ENCODE measurements at places on chromosomes 5 and 9.

DNA sequence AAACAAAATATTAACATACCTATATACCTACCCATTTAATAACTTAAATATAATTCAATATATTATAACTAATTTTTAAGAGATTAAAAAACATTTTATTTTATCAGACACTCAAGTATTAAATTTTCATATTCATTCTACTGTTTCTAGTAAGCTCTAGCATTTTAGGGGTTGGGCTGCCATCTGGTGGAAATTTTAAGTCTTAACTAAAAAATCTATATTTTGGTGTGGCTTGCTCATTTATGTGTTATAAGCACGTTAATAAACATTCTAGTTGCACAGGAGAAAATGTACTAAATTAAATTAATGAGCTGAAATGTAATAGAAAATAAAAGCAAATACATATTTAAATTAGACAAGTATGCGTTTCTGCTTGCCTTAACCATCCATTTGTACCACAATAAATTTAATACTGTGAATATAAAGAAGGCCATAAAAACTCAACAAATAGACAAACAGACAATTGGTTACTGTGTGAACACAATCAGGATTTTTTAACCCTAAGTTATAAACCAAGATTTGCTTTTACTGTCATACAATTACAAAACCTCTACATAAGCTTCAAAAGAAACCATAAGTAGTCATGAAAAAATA lies 1728.3 kb upstream of the CDH9 start:
- DNase-seq, result no peak

GRCh38 chr5:137666461-137666850 lies 69.4 kb downstream of the KLHL3 start:
- DNase-seq, result no peak

- DNase-seq, result no peak
These were observed at the start of gene NEURL1B for GRCh38 chr5:172640822-172641358. TSS of gene NEURL1B (plus strand) at chr5:172641263. CDS start at chr5:172641407, 144 bp downstream.

- DNase-seq, result no peak
These were observed 28.3 kb downstream of the EBF1 start for GRCh38 chr5:159071382-159071781.

DNA sequence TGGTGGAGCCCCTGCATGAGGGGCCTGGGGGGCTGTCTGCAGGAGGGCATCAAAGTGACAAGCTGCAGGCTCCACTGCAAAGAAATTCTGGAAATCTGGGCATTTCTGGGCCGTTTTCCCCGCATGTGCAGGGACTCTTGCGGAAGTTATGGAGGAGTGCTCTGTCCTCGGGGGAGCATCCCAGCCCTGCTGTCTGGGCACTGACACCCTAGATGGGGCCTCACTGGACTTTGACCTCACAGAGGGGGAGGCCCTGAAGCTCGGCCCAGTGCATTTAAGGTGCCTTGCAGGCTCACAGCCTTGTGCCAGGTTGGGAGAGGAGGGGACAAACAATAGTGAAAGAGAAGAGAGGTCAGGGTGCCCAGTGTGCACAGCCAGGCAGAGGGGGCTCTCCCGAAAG lies 35.4 kb downstream of the LHX3 start:
- no peak for DNase-seq

DNA sequence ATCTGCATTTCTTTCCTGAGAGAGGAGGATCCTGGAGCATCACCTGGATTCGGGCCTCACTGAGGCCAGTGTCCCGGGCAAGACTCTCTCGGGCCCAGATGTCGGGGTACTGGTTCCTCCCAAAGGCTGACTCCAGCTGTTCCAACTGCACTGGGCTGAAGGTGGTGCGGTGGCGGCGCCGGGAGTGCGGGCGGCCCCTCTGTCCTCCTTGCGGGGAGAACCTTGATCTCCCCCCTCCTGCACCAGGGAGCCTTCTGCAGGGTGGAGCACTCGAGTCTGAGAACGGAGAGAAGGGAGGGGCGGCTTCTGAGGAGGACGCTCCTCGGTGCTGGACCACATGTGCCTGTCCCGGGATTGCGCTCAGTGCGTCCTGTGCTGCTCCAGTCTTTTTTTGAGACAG lies 2.0 kb downstream of the PROP1 start:
- DNase-seq, result no peak

- no peak for DNase-seq
These were observed at the start of gene LCN9 for GRCh38 chr9:135662758-135663450. TSS of gene LCN9 (plus strand) at chr9:135663309. CDS start at chr9:135663322, 13 bp downstream.

DNA sequence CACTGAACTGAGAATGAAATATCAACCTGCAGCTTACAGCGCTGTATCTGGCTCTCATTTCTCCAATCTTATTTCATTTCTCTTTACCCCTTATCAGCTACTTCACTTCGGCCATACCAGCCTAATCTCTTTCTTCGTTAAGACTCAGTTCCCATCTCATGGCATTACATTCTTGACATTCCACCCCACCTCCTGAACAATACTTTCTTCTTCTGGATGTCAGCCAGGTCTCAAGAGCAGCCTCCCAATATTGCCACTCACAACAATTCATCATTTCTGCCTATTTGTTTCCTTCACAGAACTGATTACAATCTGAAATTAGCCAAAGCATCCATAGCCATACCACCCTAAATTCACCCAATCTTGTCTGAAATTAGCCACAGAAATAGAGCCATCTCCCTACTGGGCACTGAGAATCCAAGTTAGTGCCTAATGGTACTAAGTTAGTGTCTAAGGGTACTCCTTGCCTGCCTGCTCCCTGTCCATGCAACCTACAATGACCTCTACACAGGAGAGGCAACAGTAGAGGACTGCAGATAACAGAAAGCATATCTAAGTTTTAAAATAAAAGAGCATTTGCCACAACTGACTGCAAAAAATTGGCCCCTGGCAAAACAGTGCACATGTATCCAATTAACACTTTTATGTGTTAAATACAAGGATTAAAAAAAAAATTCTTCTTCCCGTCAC lies 35.2 kb downstream of the SETX start:
- DNase-seq, result no peak

DNA sequence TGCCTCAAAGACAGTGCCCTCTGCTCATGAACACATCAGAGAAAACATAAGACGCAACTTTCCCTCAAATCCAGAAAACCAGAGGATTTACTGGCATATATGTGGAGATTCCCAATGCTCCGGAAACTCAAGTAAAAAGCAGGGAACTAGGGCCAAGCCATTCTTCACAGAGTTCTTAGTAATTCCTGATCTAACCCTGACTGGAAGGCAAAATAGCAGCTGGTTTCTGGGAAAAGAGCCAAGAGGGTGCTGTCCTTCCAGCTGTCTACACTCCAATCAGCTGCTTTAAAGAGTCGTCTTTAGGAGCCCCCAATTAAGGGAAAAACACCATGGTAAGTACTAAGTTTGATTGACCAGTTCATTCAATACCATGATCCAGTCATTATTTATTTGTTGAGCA lies 49.6 kb downstream of the GNA14 start:
- no peak for DNase-seq

DNA sequence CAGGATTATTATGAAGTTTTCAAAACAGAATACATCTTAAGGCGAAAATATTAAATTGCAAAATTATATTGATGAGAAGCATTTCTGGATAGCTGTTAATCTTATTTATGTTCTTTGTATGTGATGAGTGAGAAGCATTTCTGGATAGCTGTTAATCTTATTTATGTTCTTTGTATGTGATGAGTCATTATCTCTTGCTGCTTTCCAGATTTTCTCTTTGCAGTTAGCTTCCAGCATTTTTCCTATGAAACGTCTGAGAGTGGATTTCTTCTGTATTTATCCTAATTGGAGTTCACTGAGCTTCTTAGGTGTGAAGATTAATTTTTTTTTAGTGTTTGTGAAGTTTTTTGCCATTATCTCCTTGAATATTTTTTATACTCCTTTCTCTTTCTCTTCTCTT lies 8.2 kb downstream of the TMEM232 start:
- no peak for DNase-seq

DNA sequence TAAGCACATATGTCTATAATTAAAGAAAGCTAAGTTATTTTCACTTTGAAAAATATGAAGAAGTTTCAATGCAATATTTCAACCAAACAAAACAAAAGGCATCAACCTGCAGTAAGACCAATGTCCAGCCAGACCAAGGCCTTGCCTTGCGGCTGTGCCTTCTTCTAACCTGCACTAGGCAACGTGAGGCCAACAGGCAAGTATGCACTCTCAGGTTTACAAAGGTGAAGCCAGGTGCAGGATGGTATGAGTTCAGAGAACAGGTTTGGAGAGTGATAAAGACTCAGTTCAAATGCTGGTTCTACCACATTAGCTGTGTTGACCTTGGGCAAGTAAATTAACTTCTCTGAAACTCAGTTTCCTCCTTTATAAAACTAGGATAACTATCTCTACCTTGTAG lies 79.3 kb downstream of the KLHL3 start:
- no peak for DNase-seq

GRCh38 chr5:93058309-93058708 lies 522.7 kb downstream of the NR2F1-AS1 start:
- DNase-seq, result no peak

GRCh38 chr5:134510970-134511795 lies 14.3 kb upstream of the JADE2 start:
- DNase-seq, result no peak

DNA sequence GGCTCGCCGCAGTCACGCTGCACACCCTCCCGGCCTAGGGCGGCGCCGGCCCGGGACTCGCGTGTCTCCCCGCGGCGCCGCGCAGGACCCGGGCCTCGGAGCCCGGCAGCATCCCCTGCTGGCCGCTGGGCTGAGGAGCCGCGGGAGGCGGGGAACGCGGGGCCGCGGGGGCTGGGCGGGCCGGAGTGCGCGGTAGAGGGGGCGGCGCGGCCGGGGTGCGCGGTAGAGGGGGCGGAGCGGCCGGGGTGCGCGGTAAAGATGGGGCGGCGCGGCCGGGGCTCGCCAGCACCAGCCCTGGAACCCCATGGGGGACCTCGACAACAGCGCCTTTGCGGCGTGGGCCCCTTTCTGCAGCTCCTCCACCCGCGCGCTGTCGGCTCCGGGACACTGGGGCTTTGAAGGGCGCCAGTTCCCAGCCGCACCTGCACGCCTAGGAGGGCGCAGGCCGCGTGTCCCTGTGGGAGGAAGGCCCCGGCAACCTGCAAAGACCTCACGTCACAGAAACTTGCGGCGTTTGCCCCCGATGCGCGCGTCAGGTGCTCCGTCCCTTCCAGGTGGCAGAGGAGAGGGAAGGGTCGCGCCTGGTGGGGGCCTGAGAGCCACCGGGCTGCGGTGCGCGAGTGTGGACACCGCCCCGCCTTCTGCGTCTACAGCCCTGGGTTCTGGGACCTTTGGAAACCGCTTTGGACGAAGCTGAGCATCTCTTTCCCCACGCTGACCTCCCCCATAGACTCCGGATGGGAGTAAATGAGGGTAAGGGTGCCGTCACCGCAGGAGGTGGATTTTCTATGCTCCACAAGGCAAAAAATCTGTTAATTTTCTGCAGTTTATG lies 49.6 kb downstream of the NSUN2 start:
- no peak for DNase-seq

DNA sequence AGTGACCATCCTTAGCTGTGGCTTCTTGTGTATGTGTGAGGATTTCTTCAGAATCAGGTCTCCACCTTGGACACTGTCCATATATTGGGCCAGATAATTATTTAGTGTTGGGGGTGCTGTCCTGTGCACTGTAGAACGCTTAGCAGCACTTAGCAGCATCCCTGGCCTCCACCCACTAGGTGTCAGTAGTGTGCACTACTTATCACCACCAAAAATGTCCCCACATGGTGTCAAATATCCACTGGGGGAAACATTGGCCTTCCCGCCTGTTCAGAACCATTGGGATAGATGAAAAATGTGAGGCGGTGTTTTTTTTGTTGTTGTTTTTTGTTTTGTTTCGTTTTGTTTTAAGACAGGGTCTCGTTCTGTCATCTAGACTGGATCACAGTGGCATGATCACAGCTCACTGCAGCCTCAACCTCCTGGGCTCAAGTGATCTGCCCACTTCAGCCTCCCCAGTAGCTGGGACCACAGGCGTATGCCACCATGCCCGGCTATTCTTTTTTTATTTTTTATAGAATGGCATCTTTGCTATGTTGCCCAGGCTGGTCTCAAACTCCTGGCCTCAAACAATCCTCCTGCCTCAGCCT lies 67.7 kb downstream of the TENT4A start:
- DNase-seq, result no peak

All from stimulated activated CD8-positive, alpha-beta memory T cell treated with anti-CD3 and anti-CD28 coated beads, Interleukin-12 subunit alpha, Interleukin-12 subunit beta, amount 100 ng/mL, for 1 hour (primary cell).